ENCODE measurements at places on chromosomes 6 and 20.

GRCh38 chr6:11535801-11536230 is 1.7 kb upstream of the TMEM170B start:
- DNase-seq, result peak; percentile 88

DNA sequence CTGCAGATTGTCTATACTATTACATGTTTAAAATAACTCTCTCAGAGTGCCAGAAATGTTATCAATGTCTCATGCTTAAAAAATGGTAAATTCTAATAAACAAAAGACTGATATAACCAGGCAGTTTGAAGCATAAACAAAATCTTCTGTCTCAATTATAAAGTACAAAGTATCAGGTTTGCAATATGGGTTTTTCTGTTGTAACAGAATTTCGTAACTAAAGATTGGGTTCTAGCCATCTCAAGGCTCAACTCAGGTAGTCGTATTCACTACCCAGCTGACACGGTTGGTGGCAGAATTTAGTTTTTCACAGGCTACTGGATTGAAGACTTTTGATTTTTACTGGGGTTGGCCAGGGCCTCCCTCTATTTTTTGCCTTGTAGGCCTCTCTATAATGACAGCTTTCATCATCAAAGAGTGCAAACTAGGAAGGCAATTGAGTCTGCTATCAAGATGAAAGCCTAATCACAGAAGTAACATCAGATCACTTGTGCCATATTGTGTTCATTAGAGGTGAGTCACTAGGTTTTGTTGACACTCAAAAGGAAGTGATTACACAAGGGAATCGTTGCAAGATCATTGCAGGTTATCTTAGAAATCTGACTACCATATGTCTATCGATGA is 3.6 kb downstream of the CYP39A1 start:
- no peak for DNase-seq

DNA sequence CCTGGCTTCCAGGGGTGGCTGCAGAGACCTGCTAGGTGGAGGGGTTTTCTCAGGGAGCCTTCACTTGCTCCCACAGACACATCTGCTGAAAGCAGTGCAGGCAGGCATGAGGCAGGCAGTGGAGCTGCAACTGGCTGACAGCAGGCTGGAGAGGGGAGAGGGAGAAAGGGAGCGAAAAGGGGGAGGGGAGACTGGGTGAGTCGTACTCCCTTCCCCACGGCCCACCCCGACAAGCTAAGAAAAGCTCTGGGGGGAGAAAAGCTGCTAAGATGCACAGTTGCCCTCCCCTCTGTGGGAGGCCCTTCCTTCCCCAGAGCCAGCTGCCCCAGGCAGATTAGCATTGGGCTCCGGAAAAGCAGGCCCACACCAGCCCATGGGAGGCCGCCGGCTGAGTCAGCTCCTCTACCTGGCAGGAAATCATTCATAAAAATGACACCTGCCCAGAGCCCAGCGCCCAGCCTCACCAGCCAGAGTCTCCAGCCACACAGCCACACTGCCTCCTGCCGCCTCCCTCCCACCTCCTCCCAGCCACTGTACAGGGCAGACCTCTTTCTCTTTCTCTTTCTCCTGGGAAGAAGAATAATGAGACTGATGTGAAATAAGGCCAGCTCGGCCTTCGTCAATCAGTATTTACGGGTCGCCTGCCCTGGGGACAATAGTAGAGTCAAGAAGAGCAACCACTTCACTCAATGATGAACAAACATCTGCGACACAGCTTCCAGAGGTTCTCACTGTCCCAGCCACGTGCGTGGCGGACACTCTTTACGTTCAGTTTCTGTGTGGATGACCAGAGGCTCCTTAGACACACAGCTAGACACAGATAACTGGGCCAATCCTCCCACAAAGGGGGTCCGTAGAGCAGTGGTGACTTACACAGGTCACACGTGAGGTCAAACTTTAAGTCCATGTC is 7.7 kb upstream of the C20orf203 start:
- no peak for DNase-seq

DNA sequence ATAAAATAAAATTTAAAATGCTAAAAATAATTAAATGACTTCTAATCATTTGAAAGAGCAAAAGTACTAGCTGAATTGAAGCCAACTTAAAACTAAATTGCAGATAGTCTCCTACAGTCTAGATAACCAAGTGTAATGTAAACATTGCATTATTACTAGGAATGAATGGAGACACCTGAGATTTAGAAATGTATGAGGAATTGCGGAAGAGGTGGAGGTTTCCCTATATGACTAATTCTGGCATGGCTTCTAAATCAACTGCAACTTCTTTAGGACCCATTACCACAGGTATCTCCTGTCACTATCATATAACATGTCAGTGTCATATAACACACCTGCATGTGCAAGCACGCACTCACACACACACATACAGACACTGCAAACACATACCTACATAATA is 13.2 kb upstream of the GPR6 start:
- no peak for DNase-seq

DNA sequence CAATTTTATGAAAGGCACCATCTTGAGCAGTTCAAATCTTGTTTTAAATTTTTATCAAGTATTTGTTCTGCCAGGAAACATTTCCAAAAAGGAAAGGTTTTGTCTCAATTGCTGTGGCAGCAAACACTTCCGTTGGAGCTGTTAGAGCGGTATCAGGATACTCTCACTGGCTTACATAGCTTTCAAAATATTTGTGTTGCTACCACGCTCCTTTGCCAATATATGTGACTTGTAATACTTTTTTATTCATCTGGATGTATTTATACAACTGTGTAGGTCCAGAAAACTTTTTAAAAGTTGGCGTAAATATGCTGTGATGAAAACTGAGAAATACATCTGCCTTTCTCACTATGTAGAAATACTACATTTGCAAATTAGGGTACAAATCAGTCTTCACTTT is 37.8 kb upstream of the NHSL1 start:
- DNase-seq, result no peak
